GM23248 (cell line): ENCODE measurements at places on chromosomes 2 and 18.

GRCh38 chr18:13353084-13353823, 134.7 kb downstream of the LDLRAD4 start:
- H3K27ac ChIP-seq = no peak overlapping the region
- H3K27me3 ChIP-seq = no peaks in the 10 kb centered on the region
- DNase-seq = no peak
- H3K36me3 ChIP-seq = no peaks in the 10 kb centered on the region

DNA sequence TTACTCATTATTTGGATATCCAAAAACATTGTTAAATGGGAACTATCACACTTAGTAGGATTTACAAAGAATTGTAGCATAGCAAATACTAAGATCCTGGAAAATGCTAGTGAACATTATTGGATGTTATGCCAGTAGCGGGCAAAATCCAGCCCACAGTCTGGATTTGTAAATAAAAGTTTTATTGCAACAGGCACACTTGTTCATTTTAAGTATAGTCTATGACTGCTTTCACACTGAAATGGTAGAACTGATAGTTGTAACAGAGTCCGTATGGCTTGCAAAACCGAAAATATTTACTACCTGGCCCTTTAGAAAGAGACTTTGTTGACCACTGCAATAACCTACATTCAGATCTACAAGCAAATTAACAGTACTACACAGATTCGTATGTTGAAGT, 53.6 kb downstream of the ACVR1 start:
- peaks cover 22% of the 10 kb centered on the region for H3K4me1 ChIP-seq
- no peaks in the 10 kb centered on the region for H3K27me3 ChIP-seq
- H3K4me3 ChIP-seq = no peak overlapping the region
- peaks cover 6% of the 10 kb centered on the region; the same call in 1 of the 2 replicates for H3K36me3 ChIP-seq
- no peak overlapping the region for H3K27ac ChIP-seq

GRCh38 chr2:176907341-176907740, 305.3 kb upstream of the HNRNPA3 start:
- no peaks in the 10 kb centered on the region for H3K36me3 ChIP-seq
- no peaks in the 10 kb centered on the region for H3K4me1 ChIP-seq
- H3K27ac ChIP-seq = no peak overlapping the region
- H3K4me3 ChIP-seq = no peak overlapping the region

DNA sequence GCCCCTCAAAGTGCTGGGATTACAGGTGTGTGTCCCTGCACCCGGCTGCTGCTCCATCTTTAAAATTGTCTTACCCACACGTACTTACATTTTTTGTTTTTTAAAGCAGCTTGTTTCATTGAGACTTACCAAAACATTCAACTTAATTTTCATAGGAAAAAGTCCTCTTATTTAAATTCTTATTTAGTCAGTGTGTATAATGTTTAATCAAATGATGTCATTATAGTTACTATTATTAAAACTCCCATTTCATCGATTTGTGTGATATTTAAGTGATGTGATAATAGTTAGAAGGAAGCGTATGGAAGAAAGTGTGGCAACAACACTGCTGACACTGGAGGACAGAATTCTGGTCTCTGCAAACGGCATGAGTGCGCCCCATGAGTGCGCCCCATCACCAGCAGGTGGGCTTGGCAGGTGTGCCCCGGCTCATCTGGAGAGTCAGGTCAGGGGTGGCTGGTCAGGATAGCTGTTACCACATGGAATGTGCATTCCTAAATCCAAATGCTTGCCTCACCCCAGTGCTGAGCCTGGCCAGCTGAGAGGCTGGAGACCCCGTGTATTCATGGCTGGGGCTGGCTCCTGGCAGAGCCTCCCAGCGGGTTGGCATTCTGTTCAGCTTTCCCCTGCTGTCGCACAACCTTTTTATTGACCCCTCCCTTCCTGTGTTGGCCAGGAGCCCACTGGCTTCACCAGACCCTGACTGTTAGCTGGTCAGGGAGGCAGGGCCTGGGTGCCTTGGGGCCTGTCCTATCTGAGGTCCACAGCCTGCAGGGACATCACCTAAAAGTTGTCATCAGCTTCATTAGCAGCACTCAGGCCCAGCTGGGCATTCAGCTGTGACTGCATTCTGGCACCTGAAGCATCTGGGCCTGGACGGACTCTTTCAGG, 79.7 kb downstream of the AGAP1 start:
- no peaks in the 10 kb centered on the region for H3K27me3 ChIP-seq
- H3K4me1 ChIP-seq = peaks cover 10% of the 10 kb centered on the region
- no peak overlapping the region for H3K27ac ChIP-seq

DNA sequence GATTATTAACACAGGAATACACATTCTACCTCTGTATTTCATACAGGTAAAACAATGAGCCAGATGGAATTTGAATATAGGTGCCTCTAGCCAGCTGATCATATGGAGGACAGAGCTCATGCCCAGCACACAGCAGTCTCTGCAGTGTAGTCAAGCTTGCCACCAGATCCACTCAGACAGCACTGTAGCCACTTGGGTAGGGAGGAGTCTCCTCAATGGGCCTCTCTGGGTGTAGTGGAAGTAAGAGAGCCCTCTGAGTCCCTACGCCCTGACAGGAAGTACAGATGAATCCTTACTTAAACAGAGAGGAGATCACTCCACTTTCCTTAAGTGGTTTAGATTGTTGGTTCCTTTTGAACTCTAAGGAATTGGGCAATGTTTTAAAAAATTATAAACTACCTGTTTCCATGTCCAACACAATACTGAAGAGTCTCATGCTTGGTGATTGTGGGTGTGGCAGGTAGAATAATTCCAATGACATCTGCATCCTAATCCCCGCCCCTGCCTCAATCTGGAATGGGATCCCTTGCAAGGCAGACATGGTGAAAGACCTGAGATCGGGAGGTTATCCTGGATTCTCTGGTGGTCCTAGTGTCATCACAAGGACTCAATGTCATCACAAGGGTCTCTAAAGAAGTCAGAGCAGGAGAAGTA, 23.0 kb upstream of the TMEM200C start:
- H3K27me3 ChIP-seq = no peaks in the 10 kb centered on the region
- no peak overlapping the region for H3K27ac ChIP-seq
- H3K4me3 ChIP-seq = no peak overlapping the region
- no peak for DNase-seq
- no peaks in the 10 kb centered on the region for H3K36me3 ChIP-seq

- no peak overlapping the region for H3K27ac ChIP-seq
- H3K4me3 ChIP-seq = no peak overlapping the region
- H3K36me3 ChIP-seq = no peaks in the 10 kb centered on the region
- H3K4me1 ChIP-seq = no peaks in the 10 kb centered on the region
Measured at GRCh38 chr2:117128461-117128860, 686.0 kb upstream of the DDX18 start.

GRCh38 chr2:238898534-238899281, 50.8 kb downstream of the TWIST2 start:
- peak overlapping the region; percentile 86 for H3K27ac ChIP-seq
- H3K4me3 ChIP-seq = no peak overlapping the region
- peaks cover 82% of the 10 kb centered on the region for H3K4me1 ChIP-seq
- H3K27me3 ChIP-seq = no peaks in the 10 kb centered on the region
- no peaks in the 10 kb centered on the region for H3K36me3 ChIP-seq

DNA sequence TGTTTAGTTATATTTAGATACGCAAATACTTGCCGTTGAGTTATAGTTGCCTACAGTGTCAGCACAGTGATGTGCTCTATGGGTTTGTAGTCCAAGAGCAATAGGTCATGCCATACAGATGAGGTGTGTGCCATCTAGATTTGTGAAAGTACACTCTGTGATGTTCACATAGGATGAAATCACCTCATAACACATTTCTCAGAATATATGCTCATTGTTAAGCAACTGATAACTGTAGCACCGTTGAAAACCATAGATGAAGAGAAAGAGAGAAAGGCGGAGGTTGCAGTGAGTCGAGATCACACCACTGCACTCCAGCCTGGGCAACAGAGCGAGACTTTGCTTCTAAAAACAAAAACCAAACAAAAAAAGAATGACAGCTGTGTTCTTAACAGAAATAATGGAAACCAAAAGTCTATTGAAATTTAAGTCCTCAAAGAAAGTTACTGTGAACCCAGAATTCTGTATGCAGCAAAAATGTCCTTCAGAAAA, 9.5 kb downstream of the DGKD start:
- no peaks in the 10 kb centered on the region for H3K4me1 ChIP-seq
- no peaks in the 10 kb centered on the region for H3K27me3 ChIP-seq
- no peak for DNase-seq
- H3K27ac ChIP-seq = no peak overlapping the region
- peaks cover 3% of the 10 kb centered on the region; the same call in 1 of the 2 replicates for H3K36me3 ChIP-seq

DNA sequence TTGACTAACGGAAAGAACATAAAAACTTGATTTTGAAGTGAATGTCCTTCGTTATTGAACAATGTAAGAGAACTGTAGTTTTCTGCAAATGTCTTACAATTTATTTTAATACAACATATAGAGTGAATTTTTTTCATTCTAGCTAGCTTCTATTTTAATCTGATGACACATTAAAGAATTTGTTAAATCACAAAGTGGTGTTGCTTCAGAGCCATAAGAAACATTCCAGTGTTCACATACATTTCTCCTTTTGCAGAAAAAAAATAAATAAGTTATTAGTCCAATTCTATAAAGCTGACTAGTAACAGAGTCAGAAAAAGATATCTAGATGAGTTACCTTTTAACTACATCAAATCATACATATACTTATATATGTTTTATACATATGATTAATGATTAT, 914.3 kb upstream of the SLC39A10 start:
- DNase-seq = no peak
- H3K4me1 ChIP-seq = no peaks in the 10 kb centered on the region
- H3K27me3 ChIP-seq = no peaks in the 10 kb centered on the region
- no peaks in the 10 kb centered on the region for H3K36me3 ChIP-seq

DNA sequence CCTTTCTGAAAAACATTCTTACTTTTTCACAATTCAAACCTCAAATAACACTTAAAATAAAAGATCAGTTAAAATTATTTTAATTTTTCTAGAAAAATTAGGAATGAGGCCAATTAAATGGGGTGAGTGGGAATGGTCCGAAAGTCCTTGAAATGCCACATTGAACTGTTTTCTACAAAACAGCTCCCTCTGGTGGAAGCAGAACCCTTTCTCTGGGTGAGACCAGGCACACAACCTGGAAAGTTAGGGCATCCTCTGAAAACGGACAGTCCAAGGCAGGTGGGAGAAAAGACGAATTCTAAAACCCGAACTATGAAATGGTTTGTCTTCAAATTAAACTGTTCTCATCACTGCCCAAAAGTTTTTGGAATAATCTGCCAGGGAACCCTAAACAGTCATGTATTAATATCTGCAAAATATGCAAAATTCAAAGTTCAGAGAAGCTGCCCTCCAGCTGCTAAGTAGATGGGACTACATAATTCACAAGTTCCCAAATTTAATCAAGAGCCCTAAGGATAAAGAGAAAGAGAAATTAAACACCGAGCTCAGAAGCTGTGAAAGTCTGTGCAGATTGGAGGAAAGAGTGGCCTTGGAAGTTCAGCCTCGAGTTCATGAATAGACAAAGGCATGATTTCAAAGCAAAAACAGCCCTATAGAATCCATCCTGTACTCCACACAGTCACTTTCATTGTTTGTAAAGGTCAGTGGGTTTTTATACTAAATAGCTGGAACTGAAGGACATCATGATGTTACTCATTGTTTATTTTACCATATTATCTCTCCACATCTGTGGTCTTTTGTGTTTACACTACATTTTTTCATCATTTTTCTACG, 108.3 kb downstream of the PIEZO2 start:
- DNase-seq = peak; percentile 72
- no peaks in the 10 kb centered on the region for H3K4me1 ChIP-seq
- H3K27ac ChIP-seq = no peak overlapping the region
- H3K4me3 ChIP-seq = no peak overlapping the region
- H3K27me3 ChIP-seq = peaks cover 11% of the 10 kb centered on the region; the same call in 1 of the 2 replicates
- no peaks in the 10 kb centered on the region for H3K36me3 ChIP-seq

- no peak overlapping the region for H3K4me3 ChIP-seq
- peak; percentile 12 for DNase-seq
- no peaks in the 10 kb centered on the region for H3K4me1 ChIP-seq
- no peaks in the 10 kb centered on the region for H3K27me3 ChIP-seq
- no peak overlapping the region for H3K27ac ChIP-seq
Measured at GRCh38 chr2:100773538-100773937, 46.4 kb upstream of the NPAS2 start.

DNA sequence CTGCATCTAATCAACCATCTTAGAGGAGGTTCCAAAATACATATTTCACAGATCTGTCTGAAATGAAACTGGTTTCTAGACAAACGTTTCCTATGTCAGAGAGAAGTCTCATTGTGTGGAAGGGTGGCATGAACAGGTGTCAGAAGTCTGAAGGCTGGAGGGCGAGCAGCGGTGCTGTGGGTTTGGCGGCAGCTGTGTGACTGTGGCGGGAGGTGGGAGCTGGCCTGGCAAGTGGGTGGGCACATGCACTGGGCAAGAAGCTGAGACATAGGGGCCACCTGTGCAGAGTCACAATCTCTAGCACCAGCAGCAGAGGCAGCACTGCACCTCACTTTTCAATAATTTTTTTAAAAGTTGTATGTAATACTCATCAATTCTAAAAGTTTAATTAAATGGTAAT, 346.3 kb downstream of the DSC3 start:
- DNase-seq = no peak
- H3K27ac ChIP-seq = no peak overlapping the region
- no peaks in the 10 kb centered on the region for H3K4me1 ChIP-seq
- no peaks in the 10 kb centered on the region for H3K27me3 ChIP-seq
- H3K36me3 ChIP-seq = no peaks in the 10 kb centered on the region
- no peak overlapping the region for H3K4me3 ChIP-seq

DNA sequence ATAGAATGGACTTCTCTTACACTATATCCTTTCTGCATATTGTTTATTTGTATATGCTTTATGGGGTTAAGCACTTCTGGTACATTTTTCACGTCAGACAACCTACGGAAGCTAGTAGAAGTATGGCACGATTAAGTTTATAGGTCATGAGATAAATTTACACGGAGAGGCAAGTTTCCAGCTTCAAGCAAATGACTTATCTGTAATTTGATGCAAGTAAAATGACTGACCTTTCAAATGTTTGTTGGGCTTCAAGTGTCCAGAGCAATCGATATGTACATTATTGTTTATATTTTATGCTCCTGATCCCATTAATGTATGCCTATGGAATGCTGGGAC, 97.5 kb upstream of the EFEMP1 start:
- no peaks in the 10 kb centered on the region for H3K36me3 ChIP-seq
- H3K27me3 ChIP-seq = peaks cover 22% of the 10 kb centered on the region; the same call in 1 of the 2 replicates
- DNase-seq = no peak
- no peak overlapping the region for H3K27ac ChIP-seq

DNA sequence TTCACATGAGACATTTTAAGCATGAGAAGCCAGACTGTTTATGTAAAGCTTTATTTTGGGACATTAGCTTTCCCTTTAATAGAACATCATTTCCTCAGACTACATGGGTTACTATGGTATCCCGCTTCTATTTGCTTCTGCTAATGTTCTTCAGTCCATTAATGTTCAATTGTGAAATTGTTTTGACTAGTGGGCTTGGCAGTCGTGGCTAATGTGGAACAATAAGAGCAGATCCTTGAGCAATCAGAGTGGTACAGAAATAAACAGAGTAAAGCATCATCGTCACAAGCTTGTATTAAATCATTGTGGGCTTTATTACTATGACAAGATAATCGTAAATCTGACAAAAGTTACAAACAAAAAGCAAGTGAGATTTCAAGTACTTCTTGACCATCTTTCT, 60.2 kb downstream of the PDE1A start:
- peaks cover 28% of the 10 kb centered on the region for H3K4me1 ChIP-seq
- no peaks in the 10 kb centered on the region for H3K27me3 ChIP-seq
- peak overlapping the region; percentile 70 for H3K27ac ChIP-seq
- no peaks in the 10 kb centered on the region for H3K36me3 ChIP-seq
- no peak overlapping the region for H3K4me3 ChIP-seq
